ENCODE measurements at places on chromosomes 13 and 19.

- no peak for DNase-seq
Measured at GRCh38 chr19:57271280-57271679, 9.0 kb upstream of the ZNF460 start.

DNA sequence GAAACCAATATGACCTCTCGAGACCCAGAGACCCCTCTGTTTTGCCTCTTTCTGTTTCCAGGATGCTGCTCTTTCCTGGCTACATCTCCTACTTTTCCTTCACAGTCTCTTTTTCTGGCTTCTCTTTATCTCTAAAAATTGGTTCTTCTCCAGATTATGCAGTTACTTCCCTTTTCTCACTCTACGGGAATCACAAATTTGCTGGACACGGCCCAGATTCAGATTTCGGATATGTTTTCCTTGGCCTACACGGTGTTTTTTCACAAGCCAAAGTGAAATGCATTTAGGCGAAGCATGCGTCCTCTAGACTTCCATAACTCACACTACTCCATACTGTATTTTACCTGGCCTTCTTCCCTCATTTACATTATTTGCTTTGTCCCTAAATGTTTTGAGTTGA lies 214.7 kb upstream of the MIR17HG start:
- DNase-seq = no peak

DNA sequence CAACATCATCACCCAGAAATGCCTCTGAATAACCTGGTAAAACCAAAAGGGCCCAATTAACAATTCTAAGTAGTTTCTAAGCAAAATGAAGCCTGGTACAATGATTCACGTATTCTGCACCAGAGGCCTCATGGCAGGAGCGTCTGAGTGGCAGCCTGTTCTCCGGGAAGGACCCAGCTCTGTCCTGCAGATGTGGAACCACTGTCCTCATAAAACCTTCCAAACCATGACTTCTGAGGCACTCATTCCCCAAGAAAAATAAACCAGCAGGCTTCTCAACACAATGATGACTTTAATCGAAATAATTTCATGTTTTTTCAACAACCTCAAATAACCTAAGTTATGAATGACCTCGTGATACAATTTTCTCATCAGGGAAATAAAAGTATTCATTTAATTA lies 89.9 kb downstream of the STK24 start:
- no peak for DNase-seq

- no peak for DNase-seq
Measured at GRCh38 chr13:107217251-107217650, 649.3 kb upstream of the ARGLU1 start.

DNA sequence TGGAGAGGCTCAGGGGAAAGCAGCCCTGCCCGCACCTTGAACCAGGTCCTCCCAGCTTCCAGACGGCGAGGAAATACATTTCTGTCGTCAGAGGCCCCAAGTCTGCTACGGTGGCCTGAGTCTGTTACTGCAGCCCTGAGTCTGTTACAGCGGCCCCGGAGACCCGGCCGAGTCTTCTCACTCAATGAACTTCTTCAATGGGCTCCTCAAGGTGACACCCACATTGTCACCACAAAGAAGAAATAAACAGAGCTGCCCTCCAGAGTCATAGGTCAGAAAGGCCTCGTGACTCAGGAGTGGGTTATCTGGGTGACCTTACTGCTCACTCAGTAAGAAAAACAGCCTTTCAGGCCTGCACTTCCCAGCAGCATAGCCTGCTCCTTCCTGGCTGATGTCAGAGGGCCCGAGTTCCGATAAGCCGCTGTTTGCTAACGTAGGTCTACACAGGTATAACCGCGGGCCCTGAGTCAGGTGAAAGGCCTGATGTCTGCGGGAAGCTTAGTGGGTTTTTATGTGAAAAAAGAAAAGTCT lies 66.9 kb upstream of the TM9SF2 start:
- peak; percentile 83 for DNase-seq

DNA sequence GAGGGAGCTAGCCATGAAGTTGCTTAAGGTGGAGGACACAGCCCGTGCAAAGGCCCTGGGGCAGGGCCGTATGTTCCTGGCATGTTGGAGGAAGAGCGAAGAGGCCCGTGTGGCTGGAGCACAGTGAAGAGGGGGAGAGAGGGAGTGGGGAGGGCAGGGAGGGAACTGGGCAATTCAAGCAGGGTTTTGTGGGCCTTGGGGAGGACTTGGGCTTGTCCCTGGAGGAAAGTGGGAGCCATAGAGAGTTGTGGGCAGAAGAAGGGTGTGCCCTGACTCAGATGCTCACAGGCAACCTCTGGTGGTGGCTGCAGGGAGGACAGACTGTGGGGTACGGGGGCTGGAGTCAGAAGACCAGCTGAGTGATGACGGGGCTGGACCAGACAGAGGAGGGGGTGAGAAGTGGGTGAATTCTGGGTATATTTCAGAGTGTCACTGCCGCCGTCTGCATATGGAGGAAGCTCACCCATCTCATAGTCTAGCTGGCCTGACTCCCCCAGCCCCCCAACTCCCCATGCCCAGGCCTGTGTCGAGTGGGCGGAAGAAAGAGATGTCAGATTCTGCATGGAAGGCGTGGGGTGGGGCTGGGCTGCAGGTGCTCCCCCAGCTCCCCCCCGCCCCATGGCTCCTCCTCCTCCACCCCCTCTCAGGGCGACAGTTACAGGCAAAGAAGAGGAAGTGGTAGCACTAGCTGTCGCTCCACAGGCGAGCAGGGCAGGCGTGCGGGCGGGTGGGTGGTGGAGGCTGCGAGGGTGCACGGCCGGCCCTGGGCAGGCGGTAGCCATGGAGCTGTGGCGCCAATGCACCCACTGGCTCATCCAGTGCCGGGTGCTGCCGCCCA lies at the start of gene VAV1:
Gene VAV1 (plus strand): TSS at position 681 of the 838 bp plus-strand sequence. CDS start 100 bp downstream, at position 781.
- peak; percentile 75 for DNase-seq

- no peak for DNase-seq
Measured at GRCh38 chr13:76148926-76149325, 512.8 kb downstream of the LMO7 start.

DNA sequence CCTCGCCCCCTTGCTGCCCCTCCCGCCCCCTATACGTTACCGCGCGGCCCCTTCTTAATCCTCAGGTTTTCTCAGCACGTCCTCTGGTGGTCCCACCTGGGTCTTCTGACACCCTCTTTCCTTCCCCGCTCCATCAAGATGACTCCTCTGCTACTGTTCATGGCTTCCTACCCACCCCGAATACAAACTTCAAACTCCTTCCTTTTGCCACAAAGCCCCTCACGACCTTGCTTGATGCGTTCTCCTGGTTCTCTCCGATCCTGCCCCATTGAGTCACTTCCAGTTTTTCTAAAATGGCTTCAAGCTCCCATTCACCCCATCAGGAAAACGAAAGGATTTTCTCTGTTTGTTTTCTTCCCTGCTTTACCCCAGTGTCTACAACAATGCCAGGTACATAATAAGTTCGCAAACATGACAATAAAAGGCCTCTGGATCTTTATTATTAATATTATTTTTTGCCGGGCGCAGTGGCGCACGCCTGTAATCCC lies 734 bp upstream of the SERTAD3 start:
- no peak for DNase-seq

GRCh38 chr13:74110053-74110452 lies 24.2 kb downstream of the KLF12 start:
- DNase-seq = no peak

DNA sequence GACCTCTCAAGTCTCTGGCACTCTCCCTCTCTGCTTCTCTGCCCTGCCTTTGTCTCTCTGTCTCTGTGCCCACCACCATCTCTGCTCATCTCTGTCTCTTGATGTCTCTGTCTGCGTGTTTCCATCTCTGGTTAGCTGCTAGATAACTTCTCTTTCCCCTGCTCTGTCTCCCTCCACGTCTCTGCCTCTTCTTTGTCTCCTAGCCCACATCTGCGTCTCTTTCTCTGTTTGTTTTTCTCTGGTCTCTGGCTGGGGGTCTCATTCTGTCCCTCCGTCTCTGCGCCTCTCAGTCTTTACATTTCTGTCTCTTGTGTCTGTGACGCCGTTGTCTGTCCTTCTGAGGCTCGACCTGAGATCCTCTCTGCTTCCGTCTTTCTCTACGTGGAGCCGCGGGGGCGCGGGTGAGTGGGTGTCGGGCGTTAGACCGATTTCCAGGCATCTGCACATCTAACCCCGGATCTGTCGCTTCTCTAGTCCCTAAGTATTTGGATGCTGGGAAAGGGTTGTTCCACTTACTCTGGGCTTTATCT lies 386 bp downstream of the GIPR start:
- DNase-seq = no peak

- peak; percentile 37 for DNase-seq
Measured at GRCh38 chr19:5719274-5719960, 529 bp downstream of the LONP1 start.

GRCh38 chr13:20475927-20476691 lies 49.5 kb downstream of the CRYL1 start:
- peak; percentile 61 for DNase-seq

DNA sequence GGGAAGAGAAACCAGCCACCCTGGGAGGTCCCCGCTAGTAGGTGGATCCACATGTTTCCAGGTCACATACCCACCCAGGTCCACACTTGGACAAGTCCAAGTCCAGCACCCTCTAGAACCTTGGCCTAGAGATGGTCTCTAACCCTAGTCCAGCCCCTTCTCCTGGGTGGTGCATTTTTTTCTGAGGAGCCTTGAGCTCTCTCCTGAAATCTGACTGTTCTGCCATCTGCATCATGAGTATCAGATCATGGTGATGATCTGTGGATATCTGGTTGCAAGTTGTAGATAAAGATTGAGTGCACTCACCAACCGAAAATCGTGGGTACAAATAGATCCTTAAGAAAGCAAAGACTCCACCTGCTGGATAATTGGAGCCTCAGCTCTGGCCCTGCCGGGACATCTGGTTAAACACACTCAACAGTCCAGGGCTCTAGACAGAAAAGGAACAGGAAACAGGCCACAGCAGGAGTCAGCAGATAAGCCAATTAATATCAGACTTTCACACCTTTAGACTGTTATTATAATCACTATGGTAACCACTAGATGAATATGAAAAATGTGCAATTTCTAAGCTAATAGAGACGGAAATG lies 41.1 kb downstream of the GPR12 start:
- DNase-seq = no peak

DNA sequence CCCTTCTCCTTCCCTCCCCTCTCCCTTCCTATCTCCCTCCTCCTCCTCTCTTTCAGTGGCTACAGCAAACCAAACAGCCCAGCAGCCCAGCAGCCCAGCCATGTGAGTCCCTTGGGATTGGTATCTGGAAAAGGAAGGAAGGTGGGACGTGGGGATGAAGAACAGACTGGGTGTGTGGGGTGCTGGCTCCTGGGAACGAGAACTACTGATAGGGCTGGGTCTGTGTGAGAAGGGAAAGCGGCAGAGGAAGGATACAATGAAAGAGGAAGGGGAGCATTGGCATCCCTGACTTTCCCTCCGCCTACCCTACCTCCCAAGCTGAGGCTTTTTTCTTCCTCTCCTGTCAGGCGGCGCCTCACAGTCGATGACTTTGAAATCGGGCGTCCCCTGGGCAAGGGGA lies 863 bp downstream of the AURKC start:
- DNase-seq = no peak

- no peak for DNase-seq
Measured at GRCh38 chr19:46198756-46199155, 30.8 kb upstream of the IGFL1 start.

- DNase-seq = no peak
Measured at GRCh38 chr19:55795021-55795420, 26.1 kb downstream of the RFPL4AL1 start.

GRCh38 chr13:59970847-59971246 lies 192.9 kb downstream of the DIAPH3 start:
- DNase-seq = no peak

GRCh38 chr13:33931397-33932311 lies 113.7 kb downstream of the RFC3 start:
- no peak for DNase-seq

DNA sequence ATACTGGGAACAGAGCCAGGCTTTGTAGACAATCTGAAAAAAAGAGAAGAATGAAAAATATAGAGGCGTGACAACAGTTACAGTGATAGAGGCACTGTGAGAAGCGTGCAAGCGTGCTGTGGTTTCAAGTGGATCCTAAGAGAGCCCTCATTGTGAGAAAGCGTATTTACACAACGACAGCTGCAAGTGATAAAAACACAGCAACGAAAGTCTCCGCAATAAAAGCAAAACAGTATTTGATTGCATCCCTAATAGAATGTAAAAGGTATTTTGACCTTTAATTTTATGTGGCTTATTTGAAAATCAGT lies 642.7 kb upstream of the ARGLU1 start:
- no peak for DNase-seq

- DNase-seq = no peak
Measured at GRCh38 chr13:43014162-43014561, 9.2 kb upstream of the DNAJC15 start.
